Tibial nerve (tissue), 4 donors: ENCODE measurements at places on chromosomes 16 and 17.
A peak's percentile ranks its signal among the peaks of the same experiment; 100 is the strongest.

DNA sequence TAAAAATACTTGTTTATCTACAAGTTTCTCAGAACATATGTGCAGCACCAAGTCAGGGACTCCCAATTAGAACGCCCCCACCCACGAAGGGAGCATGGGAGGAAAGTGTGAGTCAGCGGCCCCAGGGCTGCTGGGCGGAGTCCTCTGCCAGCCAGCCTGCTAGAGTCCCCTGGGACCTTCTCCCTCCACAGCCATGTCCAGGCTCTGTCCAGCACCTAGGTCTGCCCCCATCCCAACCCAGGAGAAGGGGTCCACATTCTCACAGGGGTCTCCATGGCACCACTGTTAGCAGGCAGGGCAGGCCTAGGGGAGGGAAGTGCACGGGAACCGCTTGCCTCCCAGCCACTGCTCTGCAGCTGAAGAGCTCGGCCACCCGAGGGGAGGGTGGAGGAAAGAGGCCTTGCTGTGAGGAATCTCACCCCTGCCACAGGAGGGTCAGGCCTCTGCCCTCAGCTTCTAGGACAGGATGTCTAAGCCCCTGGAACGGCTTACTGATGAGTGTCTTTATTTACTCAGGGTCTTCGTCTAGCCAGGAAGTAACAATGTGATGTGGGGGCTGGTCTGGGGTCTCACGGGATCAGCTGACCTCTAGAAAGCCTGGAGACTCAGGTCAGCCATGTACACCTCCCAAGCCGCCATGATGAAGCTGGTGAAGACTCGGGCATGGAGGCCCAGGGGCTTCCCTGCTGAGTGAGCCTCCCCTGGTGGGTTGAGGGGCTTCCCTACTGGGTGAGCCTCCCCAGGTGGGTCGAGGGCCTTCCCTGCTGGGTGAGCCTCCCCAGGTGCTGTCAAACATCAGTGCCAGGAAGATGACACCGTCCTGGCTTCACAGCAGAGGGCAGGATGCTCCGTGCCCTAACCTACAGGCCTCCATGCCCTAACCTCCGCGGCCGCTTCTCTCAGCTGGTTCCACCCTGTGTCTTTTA is 190.3 kb downstream of the RBFOX3 start:
- no peak for DNase-seq

DNA sequence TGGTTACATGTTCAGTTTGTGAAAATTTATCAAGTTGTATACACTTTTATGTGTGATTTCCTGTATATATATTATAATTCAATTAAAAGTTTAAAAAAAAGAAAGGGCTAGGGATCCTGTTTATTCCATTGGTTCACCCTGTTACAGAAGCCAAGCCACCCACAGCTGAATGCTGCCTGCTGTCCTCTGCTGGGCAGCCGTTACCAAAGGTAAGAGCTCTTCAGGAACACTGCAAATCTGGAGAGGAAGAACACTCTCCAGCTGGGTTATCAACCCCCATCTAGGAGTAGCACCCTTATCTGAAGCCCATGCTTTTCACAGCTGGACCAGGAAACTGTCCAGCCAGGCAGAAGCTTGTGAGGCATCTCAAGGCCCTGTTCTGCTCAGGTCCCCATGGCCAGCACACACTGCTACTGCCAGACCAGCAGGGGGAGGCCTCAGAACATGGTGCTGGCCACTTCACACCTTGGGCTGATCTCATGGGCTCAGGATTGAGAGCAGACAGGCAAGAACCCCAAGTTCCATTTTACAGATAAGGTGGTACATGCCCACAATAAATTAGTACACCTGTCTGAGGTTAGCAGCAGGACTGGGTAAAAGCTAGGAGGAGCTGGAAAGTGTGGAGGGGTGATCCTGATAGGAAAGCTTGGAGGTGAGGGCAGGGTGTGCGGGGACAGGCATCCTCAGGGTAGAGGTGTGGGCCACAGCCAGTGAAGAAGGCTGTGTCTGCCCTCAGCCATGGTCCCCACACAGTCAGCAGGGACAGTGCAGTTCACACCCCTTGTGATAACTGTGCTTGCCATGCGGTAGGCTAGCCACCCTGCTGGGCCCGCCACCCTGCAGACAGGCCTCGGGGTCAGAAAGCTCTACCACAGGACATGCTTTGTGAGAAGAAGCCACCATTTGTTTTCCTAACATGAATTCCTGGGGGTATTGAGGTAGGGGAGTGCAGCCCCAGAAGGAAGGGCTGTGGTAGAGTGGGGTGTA is 54.3 kb upstream of the SREBF1 start:
- peak; percentile 41 for DNase-seq

DNA sequence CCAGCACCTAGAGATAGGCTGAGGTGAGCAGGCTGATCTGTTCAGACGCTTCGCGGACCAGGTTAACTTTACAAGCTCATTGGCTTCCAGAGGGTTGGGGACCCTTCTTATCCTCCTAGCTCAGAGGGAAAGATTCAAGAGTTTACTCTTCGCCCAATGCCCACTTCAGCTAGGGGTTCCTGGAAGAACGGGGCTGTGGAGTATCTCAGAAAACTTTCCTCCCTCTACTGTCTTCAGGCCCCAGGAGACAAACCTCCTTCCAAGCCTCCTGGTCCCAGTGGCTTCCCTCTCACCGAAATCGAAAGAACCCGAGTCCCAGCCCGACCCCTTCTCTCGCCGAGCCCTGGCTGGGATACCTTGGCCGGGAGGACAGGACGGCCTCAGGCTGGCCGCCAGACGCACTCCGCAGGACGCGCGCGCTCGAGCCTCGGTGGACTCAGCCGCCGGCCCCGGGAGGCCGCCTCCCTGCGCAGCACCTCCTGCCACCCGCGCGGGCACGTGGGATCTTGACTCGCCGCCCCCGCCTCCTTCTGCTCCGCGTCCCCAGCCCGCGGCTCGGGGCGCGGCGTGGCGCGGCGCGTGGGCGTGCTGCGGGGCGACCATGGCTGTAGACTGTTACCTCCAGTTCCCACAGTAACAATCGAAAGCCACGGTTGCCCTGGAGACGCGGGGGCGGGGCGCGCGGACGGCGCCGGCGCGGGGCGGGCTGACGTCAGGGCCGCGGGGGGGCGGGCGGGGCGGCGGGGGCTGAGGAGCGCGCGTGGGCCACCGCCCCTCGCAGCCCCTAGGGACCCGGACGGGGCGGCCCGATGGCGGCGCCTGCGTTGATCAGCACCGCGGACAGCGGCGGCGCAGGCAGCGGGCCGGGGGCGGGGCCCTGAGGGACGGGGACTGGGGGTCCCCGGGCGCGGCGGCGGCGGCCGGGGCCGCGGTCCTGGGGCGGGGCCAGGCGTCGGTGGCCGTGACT is 5.3 kb upstream of the HIC1 start:
- peak; percentile 82 for DNase-seq

- no peak for DNase-seq
Observed at GRCh38 chr17:45145035-45145389, 3.3 kb upstream of the HEXIM1 start.

- no peak for DNase-seq
Observed at GRCh38 chr16:81863630-81864352, 84.7 kb downstream of the PLCG2 start.
